ENCODE measurements at places on chromosomes 1 and 21.

GRCh38 chr1:158945061-158945460 is 13.7 kb downstream of the PYHIN1 start:
- no peak for DNase-seq

- DNase-seq: no peak
These were observed 7.8 kb upstream of the PROX1 start for GRCh38 chr1:213979751-213980586.

DNA sequence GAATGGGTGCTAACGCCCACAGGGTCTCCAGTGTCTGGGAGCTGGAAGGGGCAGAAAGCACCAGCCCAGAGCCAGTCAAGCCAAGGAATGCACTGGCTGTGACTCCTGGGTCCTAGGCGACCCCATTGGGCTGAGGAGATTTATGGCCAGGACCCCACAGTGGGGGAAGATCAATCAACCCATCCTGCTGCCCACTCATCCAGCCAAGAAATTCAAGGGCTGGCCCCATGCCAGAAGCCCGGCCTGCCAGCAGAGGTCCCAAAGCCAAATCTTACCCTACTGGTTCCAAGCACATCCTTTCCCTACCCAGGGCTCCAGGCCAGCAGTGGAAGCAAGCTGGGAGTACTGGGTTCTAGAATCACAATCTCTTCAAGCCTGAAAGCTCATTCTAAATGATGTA is 6.8 kb upstream of the PDZK1IP1 start:
- DNase-seq: no peak

DNA sequence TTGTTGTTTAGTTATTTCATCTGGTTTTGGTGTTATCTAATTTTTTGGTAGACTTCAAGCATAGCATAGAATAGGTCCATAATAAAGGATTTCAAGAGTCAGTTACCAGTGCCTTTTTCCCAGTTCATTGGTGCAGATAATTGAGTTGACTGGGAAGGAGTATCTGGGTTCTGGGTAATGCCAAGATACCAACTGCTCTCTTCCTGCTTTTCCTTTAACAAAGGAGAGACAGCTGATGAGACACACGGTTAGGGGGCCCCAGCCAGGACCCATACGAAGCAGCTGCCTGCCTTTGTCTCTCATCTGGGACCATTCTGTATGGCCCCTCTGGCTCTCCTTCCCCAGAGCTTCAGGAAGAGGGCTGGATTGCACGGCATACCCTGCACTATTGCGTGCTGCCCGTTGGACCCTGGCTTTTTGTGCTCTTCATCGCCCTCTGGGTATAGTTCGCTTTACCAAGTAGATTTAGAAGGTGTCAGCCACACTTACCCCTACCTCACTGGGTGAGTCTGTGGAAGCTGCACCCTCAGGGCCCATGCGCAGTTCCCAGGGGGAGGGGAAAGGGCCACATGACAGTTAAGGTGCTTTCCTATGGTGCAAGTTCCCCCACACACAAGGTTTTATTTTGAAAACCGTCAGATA is 7.0 kb downstream of the NAV1 start:
- DNase-seq: no peak

- DNase-seq: no peak
These were observed 24.0 kb downstream of the TEX35 start for GRCh38 chr1:178536844-178537371.

GRCh38 chr21:31442339-31442738 is 98.3 kb upstream of the TIAM1 start:
- DNase-seq: no peak

GRCh38 chr21:30190554-30190953 is 23.9 kb upstream of the CLDN17 start:
- DNase-seq: no peak

- no peak for DNase-seq
These were observed 169.4 kb downstream of the GABPA start for GRCh38 chr21:25904044-25904695.

DNA sequence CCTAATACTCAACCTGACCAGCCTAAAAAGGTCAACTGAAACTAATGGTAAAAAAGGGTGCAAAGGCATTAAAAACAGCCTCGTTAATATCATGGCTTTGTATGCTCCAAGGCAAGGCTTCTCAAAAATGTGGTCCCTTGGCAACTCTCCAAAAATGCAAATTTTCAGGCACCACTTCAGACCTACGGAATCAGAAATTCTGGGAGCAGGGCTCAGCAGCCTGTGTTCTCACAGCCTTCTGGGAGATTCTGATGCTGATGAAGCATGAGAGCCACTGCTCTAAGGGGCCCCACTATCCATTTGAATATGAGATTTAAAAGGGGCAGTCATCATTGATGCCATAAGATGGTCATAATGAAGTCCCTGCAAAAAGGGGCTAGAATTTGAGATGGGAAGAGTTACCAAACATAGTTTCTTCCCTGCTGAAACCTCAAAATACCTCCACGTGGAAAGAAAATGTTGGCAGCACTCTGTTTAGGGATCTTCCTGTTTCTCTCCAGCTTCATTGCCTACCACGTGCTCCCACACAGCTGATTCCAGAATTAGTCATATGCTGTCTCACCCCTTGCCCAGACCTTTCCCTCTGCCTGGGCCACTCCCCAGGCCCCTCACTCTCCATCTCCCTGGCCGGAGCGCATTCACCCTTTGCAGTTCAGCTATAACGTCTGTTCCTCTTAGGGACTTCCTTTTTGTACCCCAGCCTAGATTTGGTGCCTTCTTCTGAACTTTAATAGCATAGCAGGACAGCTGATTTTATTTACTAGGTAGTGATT is 46.7 kb downstream of the PHC2 start:
- no peak for DNase-seq

GRCh38 chr1:111904478-111905218 is 84.8 kb downstream of the KCND3 start:
- DNase-seq: peak; percentile 68

DNA sequence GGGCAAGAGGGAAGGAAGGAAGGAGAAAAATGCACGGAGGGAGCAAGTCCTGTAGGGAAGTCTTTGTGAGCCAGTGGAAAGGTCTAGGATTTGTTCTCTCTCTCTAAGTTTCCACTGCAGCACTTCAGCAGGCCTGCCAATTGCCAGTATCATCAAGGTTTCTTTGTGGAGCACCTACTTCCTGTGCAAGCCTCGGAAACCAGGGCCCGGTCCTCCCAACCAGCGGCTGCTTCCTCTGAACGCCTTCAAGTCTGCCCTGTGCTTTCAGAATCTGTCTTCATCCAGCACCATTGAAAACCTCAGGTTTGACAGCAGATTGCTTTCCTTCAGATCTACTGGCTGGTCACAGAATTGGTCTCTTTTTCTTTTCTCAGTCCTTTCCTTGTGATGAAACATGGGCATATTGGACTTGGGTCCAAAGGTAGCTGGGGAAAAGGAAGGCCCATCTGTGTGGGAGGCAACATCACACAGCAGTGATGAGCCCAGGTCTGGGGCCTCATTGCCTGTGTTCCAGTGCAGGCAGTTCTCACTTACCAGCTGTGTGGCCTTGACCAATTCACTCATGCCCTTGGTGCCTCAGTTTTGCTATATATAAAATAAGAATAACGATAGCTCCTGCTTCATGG is 144.5 kb downstream of the SEC16B start:
- no peak for DNase-seq

- no peak for DNase-seq
These were observed 56.3 kb downstream of the KIAA0040 start for GRCh38 chr1:175136246-175136645.

- no peak for DNase-seq
These were observed 102.5 kb upstream of the PTGFR start for GRCh38 chr1:78388275-78388674.

GRCh38 chr1:99218572-99218971 is 45.7 kb upstream of the PLPPR4 start:
- DNase-seq: no peak

GRCh38 chr1:6066680-6067079 is 21.0 kb downstream of the KCNAB2 start:
- DNase-seq: no peak

DNA sequence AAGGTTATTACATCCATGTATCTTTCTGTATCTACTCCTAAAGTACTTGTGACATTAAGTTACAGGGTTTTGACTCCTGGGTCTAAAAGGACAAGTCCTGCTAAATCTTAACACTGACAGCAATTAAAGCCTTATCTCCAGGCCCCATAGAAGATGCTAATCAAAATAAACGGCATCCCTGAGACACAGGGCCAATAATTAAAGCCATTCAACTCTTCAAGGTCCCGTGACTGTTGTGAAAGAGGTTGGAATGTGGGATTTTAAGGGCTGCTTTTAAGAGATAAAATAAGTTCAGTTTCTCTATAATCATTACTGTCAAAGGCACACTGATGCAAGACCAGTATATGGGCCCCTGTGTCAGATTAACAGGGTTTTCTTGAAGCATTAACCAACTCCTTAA is 8.3 kb downstream of the DNAI4 start:
- no peak for DNase-seq

DNA sequence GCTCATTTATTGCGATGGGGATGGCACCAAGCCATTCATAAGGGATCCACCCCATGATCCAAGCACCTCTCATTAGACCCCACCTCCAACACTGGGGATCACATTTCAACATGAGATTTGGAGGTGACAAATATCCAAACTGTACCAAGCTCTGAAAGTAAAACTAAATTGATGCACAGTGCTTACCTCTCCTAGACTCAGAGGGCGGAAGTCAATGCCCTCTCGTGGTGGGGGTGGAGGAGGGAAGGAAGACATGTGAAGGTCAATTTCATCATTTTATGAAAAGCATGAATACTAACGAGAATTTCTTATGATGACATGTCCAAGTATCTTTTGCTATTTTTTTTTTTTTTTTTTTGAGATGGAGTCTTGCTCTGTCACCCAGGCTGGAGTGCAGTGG is 120.0 kb downstream of the PGBD5 start:
- DNase-seq: peak; percentile 60

- DNase-seq: no peak
These were observed 74.7 kb downstream of the RIPK4 start for GRCh38 chr21:41692185-41692565.

GRCh38 chr1:206637605-206638004 is 2.3 kb downstream of the DYRK3 start:
- no peak for DNase-seq

Data from activated CD4-positive, alpha-beta T cell treated with anti-CD3 and anti-CD28 coated beads, Interleukin-2, Interleukin-4, amounts not matched to agents 100 ng/mL and 50 ng/mL, durations not matched to agents 16 hours and 8 hours (primary cell).